Tibial nerve (tissue), 4 donors: ENCODE measurements at places on chromosomes 4 and X.

- DNase-seq = no peak
Measured at GRCh38 chr4:112153211-112153791, 8.0 kb downstream of the FAM241A start.

GRCh38 chr4:17817027-17817426 is 6.2 kb downstream of the NCAPG start:
- DNase-seq = no peak

GRCh38 chrX:155009994-155010472 is 12.5 kb downstream of the F8 start:
- DNase-seq = no peak

DNA sequence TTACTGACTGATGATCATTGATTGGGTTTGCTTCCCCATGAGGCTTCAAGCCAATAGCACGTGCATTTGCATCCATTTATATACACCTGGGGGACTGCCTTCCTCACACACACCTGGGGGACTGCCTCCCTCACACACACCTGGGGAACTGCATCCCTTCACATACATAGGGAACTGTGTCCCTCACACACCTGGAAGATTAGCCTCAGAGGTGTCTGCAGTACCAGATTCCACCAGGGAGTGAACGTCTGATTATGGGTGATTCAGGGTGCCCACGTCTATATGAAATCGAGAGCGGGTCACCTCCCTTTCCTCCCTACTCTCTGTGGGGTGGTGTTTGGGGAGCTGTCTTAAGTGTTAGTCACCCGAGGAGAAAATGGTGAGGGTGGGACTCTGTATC is 16.9 kb downstream of the CD99 start:
- DNase-seq = no peak

DNA sequence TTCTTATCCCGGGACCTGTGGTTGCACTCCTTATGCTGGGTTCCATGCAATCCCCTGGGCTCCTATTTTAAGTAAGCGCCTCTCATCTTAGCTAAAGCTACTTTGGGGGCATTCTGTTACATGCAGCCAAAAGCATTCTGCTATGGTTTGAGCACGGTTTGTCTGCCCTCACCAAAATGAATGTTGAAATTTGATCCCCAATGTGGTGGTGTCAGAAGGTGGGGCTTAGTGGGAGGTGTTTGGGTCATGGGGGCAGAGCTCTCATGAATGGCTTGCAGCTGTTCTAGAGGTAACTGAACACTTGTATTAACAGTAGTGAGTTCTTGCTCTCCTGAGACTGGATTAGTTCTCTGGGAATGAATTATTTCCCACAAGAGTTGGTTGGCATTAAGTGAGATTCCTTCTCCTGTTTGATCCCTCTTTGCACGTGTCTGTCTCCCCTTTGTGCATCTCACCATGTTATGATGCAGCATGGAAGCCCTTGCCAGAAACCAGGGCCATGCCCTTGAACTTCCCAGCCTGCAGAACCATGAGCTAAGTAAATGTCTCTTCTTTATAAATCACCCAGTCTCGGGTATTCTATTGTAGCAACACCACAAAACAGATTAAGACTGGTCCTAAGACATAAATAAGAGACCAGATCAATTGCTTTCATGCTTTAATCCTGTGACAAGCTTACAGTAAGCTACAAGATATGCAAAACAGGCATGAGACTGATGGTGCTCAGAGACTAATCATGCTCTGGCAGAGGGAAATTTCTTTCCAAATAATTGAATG is 141.8 kb downstream of the TSPAN5 start:
- no peak for DNase-seq

- no peak for DNase-seq
Measured at GRCh38 chrX:63281465-63281864, 69.7 kb downstream of the SPIN4 start.

GRCh38 chr4:101224358-101225218 is 122.7 kb downstream of the PPP3CA start:
- DNase-seq = no peak

DNA sequence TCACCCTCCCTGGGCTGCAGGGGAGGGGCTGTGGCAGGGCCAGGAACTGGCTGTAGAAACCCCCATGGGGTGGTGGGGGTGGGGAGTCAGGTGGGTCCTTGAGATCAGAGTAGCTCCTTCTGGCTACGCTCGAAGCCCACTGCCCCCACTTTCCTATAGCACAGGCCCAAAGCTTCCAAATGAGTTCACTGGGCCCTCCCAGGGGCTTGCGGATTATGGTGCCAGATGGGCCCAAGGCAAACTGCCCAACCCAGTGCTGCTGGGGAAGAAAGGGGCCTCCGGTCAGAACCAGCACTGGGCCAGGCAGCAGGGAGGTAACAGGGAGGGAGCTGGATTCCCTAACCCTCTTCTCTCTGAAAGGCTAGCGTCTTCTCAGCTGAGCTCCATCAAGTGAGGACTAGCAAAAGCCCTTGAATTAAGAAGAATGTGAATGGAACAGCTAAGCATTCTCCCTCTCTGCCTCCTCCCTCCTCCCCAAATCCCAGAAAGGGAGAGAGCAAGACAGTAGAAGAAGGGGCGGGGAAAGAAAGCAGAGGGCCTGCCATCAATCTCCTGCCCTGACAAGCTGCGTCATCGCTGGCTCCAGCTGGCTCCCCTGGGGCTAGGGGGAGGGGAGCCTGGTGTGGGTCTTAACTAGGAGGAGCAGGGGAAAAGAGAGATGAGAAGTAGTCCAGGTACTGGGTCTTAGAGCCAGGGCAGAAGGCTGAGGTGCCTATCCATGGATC is 34.7 kb downstream of the FRMPD3 start:
- no peak for DNase-seq

GRCh38 chrX:136209016-136209738 is 42.0 kb downstream of the MAP7D3 start:
- DNase-seq = peak; percentile 43

DNA sequence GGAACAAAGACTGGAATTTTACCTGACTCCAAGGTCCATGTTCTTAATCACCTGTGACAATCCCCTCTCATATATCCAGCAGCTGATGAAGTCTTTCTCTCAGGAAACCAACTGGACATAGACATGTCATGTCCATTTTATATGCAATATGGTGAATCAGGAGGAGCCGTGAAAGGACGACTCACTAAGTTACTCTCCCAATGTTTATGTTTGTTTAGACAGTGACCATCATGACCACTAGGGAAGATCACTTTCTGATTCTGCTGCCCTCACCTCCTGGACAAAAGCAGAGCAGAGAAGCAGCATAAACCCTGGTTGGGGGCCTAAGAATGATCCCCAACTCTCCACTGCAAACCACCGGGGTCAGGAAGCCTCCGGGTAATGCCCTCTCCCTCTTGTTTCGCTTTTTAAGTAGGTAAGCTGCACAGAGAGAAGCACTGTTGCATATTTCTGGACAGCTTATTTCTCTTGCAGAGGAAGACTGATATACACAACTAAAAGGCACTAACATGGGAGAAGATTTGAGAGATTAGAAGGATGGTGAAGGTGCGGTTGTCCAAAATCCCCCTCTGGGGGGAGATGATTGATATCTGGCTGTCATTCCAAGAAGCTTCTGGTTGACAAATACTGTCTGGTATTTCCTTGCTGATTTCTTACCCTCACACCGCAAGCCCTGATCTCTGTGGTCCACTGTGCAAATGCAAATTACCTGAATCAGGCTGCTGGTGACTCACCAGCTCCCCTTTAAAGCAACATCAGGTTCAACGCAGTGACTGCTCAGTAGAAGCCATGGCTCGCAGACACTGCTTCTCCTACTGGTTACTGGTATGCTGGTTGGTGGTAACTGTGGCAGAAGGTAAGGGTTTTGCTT is at the start of gene ODAPH:
TSS of gene ODAPH (plus strand) at position 773 of the 871 bp plus-strand sequence. CDS start at position 790, 17 bp downstream.
- DNase-seq = no peak

GRCh38 chr4:42197341-42197740 is 44.9 kb upstream of the BEND4 start:
- no peak for DNase-seq

DNA sequence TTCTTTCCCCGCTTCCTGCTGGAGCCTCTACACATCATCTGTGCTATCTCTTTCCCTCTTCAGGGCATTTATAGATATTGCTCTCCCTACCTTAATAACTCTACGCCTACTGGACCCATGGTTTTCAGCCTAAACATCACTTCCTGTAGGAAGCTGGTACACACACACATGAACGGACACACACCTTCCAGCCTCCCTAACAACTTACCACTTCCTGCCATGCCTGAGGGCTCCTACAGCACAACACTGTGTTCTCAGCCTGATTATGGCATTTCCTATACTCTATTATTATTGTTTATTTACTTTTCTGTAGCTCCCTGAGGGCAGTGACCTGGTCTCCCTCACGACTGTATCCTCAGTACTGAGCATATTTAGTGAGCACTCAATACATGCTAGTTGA is 163.6 kb upstream of the MAP3K15 start:
- no peak for DNase-seq

- no peak for DNase-seq
Measured at GRCh38 chr4:169033660-169034059, 23.6 kb upstream of the CBR4 start.

GRCh38 chrX:85988353-85988752 is 59.0 kb downstream of the CHM start:
- DNase-seq = no peak

DNA sequence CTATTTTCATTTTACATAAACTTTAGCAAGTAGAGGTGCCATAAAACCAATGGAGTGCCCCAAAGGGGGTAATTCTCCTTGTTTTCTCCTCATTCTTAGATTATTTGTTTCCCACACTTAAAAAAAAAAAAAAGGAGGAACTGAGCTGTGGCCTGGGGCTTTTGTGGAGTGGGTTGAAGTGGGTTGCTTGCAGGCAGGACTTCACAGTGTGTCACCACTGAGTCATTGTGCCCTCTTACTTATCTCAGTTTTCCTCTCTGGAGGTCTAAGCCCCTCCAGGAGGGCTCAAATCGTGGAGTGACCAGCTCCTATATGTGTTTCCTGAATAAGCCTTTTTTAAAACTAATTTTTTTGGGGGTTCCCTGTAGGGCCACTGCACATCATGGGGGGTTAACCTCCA is 69.0 kb downstream of the SLC16A2 start:
- no peak for DNase-seq

DNA sequence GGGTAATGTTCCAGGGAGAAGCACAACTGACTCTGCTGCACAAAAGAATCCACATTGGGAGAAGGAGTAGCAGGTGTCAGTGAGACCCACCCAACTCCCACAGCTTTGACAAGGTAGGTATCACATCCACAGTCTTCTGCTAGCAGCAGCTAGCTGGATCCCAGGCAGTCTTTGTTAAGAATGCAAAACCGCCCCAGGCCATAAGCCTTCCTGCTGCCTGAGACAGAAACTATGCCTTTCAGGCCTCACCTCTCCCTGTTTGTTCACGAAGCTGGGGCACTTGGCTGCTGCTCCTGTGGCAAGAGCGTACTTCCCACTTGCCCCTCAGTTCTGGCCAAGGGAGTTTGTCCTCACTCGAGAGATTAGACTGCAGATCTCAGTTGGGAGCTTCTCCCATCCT is 21.4 kb downstream of the RRAGB start:
- no peak for DNase-seq

DNA sequence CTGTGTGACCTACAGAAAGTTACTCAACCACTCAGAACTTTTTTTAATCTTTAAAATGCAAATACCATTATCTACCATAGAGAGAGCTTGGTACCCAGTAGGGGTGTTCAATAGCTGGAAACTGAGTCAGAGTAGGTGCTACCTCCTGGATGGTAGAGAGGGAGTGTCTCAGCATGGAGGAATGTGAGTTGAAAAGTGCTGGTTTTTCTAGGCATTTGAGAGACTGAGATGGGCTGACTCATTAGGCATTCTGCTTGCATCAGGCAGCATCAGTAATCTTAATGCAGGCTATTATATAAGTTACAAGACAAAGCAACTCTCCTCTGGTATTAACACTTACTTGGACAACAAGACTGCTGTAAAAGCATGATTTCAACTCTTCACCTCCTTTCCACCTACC is 70.9 kb upstream of the ARHGEF9 start:
- DNase-seq = no peak

DNA sequence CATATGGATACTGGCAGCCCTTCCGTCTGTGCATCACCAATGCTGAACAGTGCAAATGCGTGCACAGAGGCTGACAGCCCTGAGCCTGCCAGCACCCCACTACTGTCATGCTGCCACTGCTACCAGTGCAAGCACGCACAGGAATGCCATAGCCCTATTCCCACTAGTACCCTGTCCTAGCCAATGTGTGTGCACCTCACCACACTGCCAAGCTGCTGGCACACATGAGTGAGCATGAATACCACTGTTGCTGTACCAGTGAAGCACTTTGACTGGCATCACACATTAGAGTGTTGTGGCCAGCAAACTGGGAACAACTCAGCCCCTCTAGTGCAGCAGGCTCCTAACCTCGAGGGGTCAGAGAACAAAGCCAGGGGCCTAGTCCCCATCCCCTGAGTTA is 102.9 kb upstream of the PCDH10 start:
- no peak for DNase-seq

DNA sequence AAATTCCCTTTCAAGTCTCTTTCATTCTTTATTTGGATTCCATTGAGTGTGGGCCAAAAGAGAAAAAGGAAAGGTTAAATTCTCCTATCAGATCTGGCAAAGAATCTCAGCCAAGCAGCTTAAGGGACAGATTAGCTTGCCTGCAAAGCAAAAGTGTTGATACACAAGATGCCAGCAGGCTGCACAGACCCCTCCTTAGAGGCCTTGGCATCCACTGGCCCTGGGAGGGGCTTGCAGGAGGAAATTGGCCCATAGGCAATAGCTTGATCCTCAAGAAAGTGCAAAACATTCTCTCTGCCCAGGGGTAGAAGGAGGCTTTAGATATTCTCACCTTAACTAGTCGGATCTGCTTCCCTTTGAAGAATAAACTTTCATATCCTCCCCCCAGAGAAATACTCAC is 300.4 kb upstream of the CPEB2 start:
- DNase-seq = no peak

- no peak for DNase-seq
Measured at GRCh38 chr4:85081196-85081595, 114.7 kb upstream of the WDFY3 start.

DNA sequence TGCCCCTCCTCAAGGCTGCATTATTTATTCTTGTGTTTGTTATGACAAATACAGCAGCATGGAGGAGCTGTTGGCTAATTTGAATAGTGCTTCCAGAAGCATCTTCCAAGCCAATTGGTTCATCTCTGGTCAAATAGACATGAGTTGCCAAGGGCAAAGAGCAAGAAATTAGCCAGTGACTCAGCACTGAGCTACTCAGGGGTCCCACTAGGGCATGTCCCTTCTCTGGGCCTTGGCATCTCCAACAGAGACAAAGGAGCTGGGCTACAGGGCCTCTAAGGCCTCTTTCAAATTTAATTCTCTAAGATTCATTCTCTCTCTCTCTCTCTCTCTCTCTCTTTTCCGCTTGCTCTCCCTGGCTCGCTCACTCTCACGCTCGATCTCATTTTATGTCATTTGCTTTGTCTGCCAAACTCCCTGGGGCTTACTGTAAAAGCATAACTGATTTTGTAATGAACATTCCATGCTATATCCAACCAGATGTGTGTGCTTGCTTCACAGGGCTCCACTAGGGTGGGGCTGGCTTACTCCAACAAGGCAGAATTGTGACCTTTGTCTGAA is 86.7 kb upstream of the MAGEA4 start:
- peak; percentile 5 for DNase-seq

GRCh38 chrX:153970357-153971123 is 1.1 kb downstream of the HCFC1 start:
- DNase-seq = no peak
